DND-41 (cell line): ENCODE measurements at places on chromosomes 6 and 20.

GRCh38 chr6:3665608-3666007 is 85.9 kb downstream of the PXDC1 start:
- no peak for DNase-seq

- DNase-seq = no peak
These were observed 119.9 kb downstream of the INSM1 start for GRCh38 chr20:20487811-20488210.

DNA sequence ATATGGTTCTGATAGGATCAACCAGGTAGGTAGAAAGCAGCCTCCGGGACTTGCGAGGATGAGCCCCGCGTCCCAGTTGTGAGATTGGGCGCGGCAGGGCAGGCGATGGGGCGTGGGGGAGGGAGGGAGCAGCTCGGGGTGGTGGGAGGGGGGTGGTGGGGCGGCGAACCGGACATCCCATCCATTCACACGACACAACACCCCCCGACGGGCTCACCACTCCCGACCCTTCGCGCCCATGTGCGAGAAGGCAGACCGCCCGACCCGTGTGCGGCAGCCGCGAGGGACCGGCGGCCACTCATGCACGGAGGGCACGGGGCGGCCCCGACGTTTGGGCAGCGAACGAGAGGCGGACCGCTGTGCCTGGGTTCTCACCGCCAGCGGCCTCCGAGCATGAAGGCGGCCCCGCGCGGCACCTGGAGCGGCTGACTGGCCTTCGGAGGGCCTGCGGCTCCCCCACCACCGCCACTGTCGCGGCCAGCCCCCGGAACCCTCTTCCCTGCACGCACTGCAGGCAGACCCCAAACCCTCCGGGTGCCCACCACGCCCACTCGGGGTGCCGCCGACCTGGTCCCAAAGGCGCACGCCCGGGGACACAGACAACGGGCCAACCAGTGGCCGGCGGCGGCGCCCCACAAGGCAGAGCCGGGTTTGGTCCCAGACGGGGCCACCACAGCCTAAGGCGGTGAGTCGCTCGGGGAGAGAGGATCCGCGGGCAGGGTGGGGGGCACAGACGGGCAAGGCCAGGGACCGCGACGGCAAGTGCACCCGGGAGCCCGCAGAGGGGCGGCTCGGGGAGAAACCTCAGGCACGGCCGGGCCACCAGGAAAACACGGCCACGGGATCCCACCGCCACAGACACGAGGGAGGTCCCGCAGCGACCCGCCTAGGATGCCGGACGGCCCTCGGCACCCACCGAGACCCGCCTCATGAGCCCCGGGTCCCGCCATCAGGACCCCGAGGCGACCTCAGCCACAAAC is 769.2 kb upstream of the DEFB115 start:
- DNase-seq = no peak

- DNase-seq = peak; percentile 77
These were observed 6.9 kb upstream of the OSER1 start for GRCh38 chr20:44217342-44218092.

DNA sequence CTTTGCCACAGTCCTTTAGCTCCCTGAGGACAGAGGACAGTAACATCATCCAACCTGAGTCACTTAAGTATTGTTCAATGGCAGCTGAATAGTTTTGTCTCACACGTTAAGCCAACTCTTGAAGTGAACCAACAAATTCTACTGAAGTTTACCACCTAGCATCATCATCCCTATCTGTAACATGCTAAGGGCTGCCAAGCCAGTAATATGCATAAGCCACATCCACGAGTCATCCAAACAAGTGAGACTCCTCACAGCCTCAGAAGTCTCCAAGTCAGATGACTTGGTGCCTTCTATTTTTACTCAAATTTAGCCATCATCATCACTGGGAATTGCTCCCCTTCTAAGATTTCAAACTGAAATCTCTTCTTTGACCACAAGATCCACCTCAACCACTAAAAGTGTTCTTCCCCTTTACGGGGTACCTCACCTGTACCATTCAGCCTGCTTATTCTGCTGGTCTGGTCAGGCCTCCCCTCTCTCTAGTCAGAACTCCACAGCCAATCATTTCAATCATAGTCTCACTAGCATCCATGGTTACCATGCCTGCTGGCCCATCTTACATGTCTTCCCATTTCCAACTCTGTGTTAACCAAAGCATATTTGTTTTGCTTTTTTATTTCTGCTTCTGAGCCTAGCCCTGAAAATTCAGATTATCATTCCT is 73.7 kb downstream of the DTNBP1 start:
- no peak for DNase-seq

- DNase-seq = peak; percentile 61
These were observed 193.1 kb upstream of the SHLD1 start for GRCh38 chr20:5557123-5557522.

DNA sequence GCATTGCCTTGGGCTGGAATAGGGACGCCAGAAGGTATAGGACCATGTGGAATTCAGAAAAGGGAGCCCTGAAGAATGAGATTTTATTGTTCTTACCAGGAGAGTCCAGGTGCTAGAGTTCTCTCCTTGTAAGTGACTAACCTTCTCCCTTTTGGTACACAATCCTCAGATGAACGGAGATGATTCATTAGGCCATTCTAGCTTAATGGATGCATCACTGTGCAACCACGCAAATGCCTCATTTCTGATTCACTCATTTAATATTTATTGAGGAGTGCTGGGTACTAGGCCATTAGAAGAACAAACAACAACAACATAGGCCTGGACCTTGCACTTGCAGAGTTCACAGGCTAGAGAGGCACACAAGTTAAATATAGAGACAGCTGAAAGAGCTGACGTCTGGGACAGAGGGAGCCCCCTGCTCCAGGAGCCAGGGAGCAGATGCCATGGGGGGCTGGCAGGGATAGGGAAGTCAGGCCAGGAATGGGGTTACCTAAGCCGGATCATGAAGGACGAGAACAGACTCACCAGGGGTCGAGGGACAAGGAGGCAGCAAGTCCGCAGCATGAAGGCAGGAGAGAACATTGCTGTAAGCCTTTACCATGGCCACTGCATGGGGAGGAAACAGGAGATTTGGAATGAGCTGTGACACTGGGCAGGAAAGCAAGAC is 179.5 kb upstream of the AKAP12 start:
- no peak for DNase-seq

GRCh38 chr6:74892091-74892490 is 313.8 kb downstream of the COL12A1 start:
- no peak for DNase-seq
